ENCODE measurements at places on chromosomes 2 and 18. TPM values are rescaled to one million over a fixed set of nuclear protein-coding genes. Genes with fewer than 3 reads are reported as not detected.

GRCh38 chr2:191150600-191151330, at the start of gene STAT4:
Gene STAT4, minus strand, starts transcription at chr2:191150994. Its CDS starts 2,791 bp downstream, at chr2:191148203.
- DNase-seq: peak; percentile 57
- H3K27me3 ChIP-seq: no peaks in the 10 kb centered on the region
- H3K4me3 ChIP-seq: peak within 1 kb of the TSS; percentile 70
- H3K36me3 ChIP-seq: no peaks in the 10 kb centered on the region

GKN1 gene
- total RNA-seq: not detected

DNA sequence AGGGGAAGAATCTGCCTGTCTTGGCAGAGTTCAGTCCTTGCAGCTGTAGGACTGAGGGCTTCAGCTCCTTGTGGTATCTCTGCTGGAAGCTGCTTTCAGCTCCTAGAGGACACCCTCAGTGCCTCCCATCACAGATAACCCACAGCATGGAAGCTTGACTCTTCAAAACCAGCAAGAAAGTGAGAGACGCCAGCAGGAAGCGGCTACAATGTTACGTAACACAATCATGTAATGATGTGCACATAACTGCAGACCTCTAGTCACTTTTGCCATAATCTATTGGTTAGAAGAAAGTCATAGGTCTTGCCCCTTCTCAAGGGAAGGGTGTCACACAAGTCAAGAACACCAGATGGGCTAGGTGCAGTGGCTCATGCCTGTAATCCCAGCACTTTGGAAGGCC, 69.1 kb upstream of the AFF3 start:
- no peaks in the 10 kb centered on the region for H3K36me3 ChIP-seq
- H3K27me3 ChIP-seq: peaks cover 4% of the 10 kb centered on the region
- DNase-seq: no peak
- no peak overlapping the region for H3K27ac ChIP-seq

- H3K36me3 ChIP-seq: no peaks in the 10 kb centered on the region
- H3K4me1 ChIP-seq: no peaks in the 10 kb centered on the region
- no peak for DNase-seq
- no peak overlapping the region for H3K4me3 ChIP-seq
- no peaks in the 10 kb centered on the region for H3K27me3 ChIP-seq
Measured at GRCh38 chr2:196448407-196449079, 191.0 kb upstream of the CCDC150 start.

DNA sequence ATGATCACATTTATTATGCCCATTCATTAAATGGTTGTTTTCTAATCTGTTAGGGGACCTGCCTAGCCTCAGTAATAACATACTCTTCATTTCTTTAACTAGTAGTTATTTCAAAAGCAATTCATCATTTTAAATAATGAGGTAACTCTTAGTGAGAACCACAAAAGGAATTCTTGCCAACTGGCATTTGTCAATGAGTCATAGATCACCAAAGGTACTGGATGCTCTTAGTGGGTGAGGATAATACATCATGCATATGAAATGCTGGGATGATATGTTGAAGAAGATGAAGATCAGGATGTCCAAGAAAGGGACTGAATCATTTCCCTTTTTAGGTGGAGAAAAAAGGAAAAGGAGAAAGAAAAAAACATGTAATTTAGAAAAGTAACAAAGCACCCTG, 826.2 kb upstream of the DDX18 start:
- H3K4me3 ChIP-seq: no peak overlapping the region
- no peaks in the 10 kb centered on the region for H3K36me3 ChIP-seq
- H3K27ac ChIP-seq: no peak overlapping the region
- H3K27me3 ChIP-seq: no peaks in the 10 kb centered on the region

ESPNL gene
- 0.22 TPM for total RNA-seq

CCDC68 gene
- total RNA-seq: 6.6 TPM

DNA sequence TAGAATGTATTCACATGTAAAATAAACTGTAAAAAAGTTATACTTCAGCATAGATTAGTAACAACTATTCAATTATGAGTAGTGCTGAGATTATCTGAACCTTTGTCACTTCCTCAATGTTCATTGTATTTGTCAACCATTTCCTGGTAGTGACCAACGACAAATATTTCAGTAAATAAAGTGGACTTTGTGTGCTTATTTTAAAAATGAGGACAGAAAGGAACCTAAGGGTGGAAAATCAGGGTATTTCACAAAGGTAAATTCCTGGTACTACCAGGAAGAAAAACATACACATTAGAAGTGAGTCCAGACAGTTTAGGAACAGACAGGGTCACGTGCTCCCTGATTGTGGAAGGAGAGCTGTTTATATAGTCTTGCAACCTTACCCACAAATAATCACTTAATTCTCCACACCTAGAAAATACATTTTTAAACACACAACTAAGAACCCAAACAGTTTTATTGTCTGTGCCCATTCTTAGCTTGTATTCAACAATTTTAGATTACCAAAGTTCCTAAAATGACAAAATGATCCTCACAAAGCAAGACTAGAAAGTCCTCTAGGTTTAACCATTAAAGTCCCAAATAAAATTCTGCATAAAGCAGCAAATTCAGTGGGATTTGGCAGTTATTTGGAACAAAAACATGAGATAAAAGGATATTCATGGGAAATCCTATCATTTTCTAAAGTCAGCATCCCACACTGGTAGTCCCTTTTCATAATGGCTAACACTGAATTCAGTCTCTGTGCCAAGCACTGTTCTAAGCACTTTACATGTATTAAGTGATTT, 28.2 kb downstream of the PELI1 start:
- H3K27ac ChIP-seq: no peak overlapping the region
- H3K27me3 ChIP-seq: no peaks in the 10 kb centered on the region
- no peaks in the 10 kb centered on the region for H3K36me3 ChIP-seq
- no peak overlapping the region for H3K4me3 ChIP-seq
- DNase-seq: no peak

ACTG2 gene
- total RNA-seq: 0.89 TPM

- no peak for DNase-seq
- peaks cover 17% of the 10 kb centered on the region for H3K4me1 ChIP-seq
- no peak overlapping the region for H3K27ac ChIP-seq
- H3K27me3 ChIP-seq: no peaks in the 10 kb centered on the region
- H3K36me3 ChIP-seq: no peaks in the 10 kb centered on the region
Measured at GRCh38 chr2:120317916-120318315, 28.0 kb upstream of the INHBB start.

FNDC4 gene
- 3.3 TPM for total RNA-seq

WDFY1 gene
- 44.7 TPM for total RNA-seq

DNA sequence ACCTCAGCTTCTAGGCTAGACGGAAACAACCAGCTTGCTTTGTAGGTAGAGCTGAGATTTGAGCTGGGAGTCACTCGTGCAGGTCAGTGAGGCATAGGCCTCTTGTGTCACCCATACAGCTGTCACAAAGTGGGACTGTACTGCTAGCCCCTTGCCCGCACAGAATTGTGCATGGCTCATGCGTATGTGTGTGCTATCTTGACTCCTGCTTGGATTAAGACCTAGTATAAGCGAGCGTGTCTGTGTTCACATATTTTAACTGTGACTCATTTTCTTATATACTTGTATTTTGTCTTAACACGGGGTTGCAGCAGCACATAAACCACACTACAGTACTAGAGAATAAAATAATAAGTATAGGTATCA, 20.1 kb downstream of the CEP68 start:
- DNase-seq: no peak
- H3K4me3 ChIP-seq: no peak overlapping the region
- H3K4me1 ChIP-seq: no peaks in the 10 kb centered on the region
- H3K27ac ChIP-seq: no peak overlapping the region
- peaks cover 20% of the 10 kb centered on the region for H3K36me3 ChIP-seq

All from HCT116 (cell line).